ENCODE measurements at places on chromosomes 12 and 14.

DNA sequence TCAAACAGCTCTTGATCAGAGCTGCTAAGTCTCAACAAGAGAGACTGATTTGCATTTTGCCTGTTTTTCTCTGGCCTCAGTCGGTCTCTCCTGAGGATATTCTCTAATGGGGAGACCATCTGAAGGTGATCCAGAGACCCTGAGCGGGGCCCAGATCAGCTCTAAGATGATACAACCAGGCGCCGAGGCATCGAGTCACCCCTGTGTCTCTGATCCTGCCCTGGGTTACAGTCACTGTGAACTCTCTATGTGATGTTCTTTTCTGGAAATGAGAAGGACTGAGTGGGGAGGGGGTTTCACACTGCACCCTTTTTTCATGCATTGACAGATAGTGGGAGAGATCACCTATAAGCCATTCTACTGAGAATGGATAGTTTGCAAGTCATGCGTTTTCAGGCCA, 247.6 kb upstream of the PWP1 start:
- no peak for DNase-seq

DNA sequence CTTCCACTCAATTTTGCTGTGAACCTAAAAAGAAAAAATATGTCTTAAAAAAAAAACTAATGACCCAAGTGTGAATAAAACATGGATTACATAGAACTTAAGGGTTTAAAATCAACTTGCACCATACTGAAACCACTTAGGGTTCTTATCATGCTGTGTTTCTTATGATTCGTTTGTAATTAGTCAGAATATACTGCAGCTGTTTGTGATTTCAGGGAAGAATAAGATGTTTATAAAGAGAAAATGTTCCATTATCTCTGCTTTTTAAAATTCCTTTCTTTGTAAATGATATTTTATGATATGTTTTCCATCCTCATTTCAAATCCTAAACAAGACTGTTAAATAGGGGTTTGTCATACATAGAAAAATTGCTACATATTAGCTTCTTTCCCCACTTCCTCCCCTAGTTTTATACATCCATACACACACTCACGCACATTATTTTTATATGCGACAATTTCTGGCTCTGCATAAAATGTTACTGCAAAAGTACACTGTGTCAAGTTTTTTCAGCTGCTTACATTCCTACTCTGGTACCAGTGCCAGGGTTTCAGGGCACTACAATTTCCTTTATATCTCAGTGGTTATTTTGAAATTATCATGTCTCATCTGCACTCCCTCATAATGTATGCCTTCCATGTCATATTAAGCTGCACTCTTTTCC, 275.2 kb upstream of the GARIN6 start:
- no peak for DNase-seq

- DNase-seq = no peak
Measured at GRCh38 chr14:102629011-102629444, 36.6 kb downstream of the RCOR1 start.

DNA sequence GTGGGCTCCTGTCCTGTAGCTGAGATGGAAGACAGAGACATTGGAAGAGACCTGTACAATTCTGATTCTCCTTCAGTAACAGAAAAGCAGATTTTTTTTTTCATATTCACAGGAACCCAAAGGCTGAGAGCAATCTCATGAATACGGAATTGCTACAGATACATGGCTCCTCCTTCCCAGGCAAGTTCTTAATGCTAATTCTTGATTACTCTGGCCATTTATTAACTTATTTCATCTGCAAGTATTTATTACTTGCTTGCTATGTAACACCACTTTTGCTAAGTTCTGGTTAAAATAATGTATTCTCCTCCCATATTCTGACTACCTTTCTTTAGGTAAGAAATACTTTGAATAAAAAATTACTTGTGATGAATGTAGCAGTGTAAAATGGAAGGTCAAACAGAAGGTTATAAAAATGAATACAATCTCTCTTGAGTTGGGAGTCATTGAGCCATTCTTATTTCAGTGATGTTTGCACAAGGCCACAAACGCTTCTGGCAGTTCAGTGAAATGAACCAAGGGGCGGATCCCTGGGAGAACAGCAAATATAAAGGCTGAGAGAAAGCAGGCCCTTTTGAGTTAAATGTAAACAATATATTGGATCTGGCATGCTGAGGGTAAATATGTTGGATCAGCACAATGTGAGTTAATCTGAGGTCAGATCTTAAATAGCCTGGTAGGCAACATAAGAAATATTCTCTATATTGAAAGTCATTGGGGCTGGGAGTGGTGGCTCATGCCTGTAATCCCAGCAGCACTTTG, 37.6 kb downstream of the MUCL1 start:
- no peak for DNase-seq

DNA sequence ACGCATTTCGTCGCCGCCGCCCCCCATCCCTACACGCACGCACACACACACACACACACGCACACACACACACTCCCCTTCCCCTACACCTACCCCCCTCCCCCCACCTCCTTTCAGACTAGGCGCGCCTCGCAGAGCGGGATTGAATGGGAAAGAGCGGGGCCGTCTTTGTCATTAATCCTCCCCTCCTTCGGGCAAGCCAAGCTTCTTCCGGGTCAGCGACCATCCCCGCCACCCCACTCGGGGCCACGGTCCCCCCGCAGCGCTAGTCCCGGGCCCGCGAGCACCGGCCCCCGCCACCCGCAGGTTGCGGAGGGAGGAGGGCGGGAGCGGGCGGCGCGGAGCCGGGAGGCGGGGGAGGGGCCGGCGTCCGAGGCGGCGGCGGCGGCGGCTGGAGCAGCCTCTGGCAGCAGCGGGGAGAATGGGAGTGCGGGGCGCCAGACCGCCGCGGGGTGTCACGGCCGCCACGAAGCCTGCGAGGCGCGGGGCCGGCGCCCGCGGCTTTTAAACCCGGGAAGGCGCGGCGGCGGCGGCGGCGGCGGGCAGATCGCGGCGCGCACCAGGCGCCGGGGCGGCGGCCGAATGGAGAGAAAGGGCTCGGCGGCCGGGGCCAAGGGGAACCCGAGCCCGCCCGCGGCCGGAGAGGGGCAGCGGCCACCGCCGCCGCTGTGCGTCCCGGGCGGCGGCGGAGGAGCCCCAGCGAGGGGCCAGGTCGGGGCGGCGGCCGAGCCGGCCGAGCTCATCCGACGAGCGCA, at the start of gene TTC9:
TTC9 (plus strand) TSS at position 369 of the 755 bp plus-strand sequence; CDS start at position 583, 214 bp downstream.
- peak; percentile 31 for DNase-seq

- DNase-seq = no peak
Measured at GRCh38 chr14:100609941-100610391, 22.7 kb upstream of the BEGAIN start.

DNA sequence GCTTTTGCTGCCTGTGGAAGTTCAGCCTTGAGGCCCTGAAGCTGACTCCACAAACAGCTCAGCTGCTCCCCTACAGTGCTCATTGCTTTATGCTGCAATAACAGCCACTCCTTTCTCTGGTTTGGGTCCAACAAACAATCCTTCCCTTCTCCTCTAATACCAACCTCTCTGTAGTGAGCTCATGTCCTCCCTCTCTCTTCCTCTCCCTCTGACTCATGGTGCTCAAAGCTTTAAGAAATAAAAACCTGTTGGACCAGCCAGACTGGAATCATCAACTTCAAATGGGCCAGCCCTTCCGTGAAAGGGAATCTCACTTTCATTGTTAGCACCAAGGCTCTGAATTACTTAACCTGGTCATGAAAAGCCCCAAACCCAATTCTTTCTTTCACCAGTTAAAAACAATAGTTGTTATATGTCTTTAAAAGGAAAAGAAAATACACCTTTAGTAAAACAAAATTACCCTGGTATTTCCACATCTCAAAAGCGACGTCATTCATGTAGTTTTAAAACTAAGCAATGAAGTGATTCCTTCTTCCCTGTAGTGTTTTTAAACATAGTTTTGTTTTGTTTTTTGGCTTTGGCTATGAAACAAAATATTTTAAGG, 126.4 kb downstream of the DUSP6 start:
- DNase-seq = no peak

GRCh38 chr12:33794954-33795353, 227.3 kb upstream of the ALG10 start:
- DNase-seq = no peak

DNA sequence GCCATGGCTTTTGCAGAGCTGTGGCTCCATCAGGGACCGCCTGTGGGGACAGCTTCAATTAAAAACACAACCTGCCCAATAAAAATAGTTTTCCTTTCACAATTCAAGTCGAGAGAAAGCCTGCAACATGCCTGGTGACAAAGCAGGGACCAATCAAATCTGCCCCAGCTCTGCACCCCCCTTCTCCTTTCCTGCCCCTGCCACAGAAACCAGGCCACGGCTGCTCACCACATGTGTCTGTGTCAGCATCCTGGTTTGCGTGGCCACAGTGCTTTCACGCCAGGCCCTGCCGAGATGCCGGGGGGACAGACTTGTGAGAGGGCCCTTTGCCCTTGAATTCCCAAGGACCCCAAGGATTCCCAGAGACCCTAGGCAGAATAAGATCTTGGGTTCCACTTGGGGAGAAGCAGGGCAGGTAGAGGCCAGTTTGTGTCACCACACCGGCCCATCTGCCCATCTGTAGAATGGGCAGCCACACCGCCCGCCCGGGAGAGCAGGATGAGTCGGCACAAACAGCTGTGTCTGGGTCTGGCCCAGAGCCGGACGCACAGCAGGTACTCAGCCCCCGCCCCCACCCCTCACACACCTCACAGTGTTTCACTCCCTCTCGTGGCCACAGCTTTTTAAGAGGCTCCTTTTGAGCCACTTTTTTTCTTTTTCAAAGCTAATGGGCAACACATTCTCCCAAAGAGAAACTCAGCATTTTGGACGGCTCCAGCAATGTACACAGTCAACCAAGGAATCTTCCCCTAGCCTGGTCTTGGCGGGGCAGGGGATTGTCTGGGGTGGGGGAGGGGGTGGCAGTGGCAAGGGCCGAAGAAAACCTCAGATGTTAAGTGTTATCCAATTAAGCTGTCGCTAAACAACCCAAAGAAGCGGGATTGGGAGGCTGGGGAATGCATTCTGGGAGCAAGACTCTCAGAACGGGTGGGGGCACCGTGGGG, 41.5 kb downstream of the BCL11B start:
- DNase-seq = no peak

DNA sequence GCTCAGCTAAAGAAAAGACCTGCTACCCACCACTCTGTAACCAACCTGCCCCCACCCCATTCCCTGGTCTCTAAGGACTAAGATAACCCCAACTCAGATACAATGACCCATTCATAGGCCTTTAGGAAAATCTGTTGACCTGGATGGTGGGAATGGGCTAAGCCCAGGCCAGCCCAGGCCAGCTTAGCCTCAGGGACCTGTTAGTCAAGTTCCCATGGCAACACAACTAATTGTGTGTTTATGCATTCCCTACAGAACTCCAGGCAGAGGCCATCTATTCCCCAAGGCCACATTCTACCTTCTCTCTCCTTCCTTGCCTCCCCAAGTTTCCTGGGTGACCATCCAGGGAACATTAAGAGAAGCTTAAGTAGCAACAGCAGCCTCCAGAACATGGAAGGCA, 16.1 kb upstream of the KRT8 start:
- DNase-seq = no peak

DNA sequence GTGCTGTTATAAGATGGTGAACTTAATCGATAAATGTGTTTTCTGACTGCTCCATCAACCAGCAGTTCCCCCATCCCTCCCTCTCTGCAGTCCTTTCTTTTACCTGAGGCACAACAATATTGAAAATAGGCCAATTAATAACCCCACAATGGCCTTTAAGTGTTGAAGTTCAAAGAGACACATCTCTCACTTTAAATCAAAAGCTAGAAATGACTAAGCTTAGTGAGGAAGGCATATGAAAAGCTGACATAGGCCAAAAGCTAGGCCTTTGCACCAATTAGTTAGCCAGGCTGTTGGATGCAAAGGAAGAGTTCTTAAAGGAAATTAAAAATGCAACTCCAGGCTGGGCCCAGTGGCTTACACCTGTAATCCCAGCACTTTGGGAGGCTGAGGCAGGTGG, 43.7 kb downstream of the SAV1 start:
- no peak for DNase-seq

GRCh38 chr14:101838476-101838875, 77.0 kb downstream of the PPP2R5C start:
- no peak for DNase-seq

DNA sequence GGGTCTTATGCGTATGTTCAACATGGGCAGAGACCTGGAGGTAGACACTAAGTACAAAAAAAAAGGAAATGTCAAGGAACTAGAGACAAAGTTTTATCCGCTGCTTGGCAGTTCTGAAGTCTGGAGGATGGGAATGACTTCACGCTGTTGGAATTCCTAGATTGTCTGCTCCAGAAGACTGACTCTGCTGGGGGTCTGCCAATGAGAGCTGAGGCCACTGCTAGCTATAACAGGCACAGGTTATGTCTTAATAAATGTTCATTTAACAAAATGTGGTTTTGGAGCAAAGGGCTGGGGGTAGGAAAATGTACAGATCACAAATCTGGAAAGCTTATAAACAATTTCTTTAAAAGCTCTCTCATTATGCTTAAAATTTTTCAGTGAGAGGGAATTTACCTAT, 5.9 kb downstream of the RNASE8 start:
- DNase-seq = no peak

DNA sequence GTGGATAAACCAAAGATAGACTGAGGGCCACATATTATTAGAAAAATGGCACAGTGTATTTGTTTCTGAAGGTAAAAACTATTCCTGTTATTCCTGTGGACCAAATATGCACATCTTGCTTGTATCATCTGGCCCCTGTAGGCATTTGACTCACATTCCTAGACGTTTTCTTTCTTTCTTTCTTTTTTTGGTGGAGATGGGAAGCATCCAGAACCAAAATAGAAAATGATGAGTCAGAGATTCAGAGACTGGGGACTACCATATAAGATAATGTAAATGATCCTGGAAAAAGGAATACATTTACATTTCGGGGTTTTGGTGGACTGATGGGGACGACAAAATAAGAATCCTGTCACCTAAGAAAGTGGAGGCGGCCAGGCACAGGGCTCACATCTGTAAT, 24.2 kb downstream of the TRIM9 start:
- DNase-seq = no peak

GRCh38 chr14:52314595-52315354, 663 bp downstream of the PTGER2 start:
- DNase-seq = no peak

DNA sequence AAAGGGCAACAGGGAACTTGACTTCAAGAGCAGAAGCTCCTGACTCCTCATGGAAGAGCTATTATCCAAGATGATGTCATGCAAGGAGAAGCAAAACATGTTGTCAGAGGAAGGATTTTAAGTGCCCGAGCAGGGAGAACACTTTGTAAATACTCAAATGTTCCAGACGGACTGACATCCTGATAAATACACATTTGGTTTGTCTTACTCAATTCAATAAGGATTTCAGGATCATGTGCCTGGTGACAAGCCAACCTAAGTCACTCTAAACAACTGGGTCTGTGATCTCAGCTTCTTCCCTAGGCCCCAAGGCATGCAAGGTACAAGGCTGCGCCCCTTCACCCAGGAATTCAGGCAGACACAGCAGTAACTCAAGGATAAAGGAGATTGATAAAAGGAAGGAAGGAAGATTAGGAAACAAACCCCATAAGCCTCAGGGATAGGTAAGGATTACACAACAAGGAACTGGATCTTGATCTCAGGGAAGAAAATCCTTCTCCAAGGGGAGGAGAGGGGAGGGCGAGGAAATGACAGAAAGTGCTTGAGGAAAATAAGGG, 26.8 kb upstream of the CEBPE start:
- DNase-seq = no peak

Data from hematopoietic multipotent progenitor cell (in vitro differentiated cells).